ENCODE measurements at places on chromosomes 4 and X. TPM values are rescaled to one million over a fixed set of nuclear protein-coding genes. Genes with fewer than 3 reads are reported as not detected.
A peak's percentile ranks its signal among the peaks of the same experiment; 100 is the strongest.

DNA sequence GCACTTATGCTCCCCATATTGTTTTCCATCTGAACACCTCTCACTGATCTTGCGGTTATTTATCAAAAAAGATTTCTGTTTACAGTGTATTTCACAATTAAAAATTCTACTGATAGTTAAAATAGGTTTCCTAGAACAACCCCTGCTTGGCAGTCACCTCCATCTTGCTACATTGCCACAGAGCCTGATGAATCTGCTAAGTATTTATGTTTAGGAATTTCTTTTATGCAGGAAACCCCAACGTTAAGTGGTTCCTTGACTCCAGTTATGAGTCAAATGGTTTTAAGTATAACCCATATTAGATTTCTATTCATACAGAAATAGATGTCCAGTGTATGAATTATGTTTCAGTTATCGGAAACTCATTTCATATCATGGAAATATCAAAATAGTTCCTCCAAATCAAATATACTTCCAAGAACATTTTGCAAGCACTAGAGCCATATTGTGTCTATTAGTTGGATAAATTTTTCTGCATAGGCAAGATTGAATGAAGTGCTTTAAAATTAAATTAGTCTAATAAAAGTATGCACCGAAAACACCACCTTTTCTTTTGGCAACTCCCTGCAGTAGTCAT is 20.6 kb downstream of the GALNT7 start:
- DNase-seq = no peak

DNA sequence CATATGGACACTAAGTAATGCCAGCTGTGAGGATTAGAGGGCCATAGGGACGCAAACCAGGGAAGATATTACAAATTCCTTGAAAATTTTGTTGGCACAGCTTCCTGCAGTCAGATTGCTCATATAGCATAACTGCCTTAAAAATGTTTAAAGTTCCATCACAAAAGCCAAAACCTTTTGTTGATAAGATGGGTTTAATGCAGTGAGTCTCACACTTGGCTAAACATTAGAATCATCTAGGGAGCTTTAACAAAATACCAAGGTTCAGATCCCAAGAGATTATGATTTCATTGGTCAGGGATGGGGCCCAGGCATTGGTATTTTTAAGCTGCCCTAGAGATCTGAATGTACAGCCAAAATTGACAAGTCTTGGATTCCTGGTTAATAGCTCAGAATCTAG is 376.5 kb upstream of the MAD2L1 start:
- no peak for DNase-seq

DNA sequence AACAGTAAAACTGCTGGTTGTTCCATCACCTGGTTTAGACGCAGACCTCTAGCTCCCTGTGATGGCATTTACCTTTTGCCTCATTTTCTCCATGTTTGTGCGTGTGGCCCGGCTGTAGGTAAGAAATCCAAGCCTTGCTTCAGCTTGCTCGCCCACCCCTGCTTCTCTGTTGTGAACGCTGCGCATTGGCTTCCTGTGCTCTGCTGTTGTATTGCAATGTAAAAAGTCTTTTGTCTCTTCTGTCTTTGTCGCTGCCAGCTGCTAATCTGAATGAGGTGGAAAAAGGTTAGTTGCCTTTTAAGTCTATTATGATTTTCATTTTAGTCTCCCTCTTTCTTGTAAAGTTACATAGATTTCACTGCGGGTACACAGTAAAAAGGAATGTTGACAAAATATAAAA is 127.3 kb upstream of the PACRGL start:
- DNase-seq = no peak

GRCh38 chr4:104490096-104490769 is 4.5 kb downstream of the CXXC4 start:
- DNase-seq = no peak

- no peak for DNase-seq
Measured at GRCh38 chr4:85860066-85860740, 385.3 kb downstream of the ARHGAP24 start.

GRCh38 chrX:44898411-44899221 is 25.6 kb downstream of the KDM6A start:
- DNase-seq = peak; percentile 33

DNA sequence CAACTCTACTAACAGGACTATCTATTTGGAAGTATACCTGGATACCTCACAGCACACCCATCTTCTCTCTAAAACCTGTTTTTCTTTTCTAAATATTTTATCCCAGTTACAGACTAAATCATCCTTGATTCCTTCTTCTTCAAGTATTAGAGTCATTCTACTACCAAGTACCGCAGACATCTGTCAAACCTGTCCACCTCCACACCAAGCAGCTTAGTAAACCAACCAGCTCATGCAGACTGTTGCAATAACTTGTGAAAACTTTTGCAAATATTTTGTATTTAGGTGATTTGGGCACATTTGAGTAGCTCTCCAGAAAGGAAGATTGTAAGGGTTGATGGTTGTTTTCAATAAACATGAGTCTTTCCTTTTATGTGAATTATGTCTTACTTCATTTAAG is 238.6 kb downstream of the ADAMTS3 start:
- no peak for DNase-seq

DNA sequence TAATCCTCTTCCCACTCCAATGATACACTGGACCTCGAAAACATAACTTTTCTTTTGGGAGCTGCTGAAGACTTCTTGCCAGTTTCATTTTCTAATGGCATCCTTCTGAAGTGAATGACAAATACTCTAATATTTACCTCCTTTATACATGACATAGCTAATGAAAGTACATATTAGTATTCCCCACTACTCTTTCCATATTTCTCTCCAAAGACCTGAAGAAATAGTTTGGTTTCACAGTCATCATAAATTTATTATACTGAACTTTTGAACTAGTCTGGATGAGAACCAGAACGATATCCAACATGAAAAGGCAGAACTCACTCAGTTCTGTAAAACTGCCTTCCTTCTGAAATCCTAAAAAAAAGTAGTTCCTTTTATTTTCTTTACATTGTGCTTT is 139.1 kb downstream of the GPC3 start:
- DNase-seq = no peak

DNA sequence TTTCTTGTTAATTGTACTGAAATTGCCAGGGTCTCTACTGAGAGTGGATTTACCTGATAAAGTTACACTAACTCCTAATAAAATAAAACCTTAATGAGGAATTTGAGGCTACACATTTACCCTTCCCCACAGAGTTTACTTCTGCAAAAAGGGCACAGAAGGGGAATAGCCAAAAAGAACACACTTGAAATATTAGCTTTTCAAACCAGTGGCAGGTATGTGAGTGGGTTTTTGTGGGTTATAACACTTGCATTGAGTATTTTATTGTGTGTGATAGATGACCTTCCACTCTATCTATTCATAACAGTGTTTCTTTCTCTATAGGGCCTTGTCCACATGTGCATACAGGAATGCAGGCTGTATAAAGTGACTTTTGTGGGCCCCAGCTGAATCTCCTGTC is 5.0 kb upstream of the GPR174 start:
- no peak for DNase-seq

DNA sequence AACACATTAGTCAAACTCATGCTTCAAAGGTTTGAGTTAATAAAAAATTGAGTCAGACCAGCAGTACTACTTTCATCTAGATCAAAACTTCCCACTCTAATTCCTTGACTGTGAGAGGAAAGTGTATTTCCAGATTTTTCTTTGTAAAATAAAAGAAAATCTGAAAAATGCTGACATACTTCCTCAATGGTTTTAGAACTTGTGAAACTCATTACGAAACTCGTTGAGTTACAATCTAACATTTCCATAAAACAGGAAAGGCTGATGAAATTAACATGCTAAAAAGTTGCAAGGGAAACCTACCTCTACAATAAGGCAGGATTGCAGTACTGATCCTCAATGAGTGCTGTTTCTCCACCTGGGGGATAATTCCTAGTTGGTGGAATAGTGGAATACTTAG is 217.8 kb upstream of the HCCS start:
- DNase-seq = no peak

DNA sequence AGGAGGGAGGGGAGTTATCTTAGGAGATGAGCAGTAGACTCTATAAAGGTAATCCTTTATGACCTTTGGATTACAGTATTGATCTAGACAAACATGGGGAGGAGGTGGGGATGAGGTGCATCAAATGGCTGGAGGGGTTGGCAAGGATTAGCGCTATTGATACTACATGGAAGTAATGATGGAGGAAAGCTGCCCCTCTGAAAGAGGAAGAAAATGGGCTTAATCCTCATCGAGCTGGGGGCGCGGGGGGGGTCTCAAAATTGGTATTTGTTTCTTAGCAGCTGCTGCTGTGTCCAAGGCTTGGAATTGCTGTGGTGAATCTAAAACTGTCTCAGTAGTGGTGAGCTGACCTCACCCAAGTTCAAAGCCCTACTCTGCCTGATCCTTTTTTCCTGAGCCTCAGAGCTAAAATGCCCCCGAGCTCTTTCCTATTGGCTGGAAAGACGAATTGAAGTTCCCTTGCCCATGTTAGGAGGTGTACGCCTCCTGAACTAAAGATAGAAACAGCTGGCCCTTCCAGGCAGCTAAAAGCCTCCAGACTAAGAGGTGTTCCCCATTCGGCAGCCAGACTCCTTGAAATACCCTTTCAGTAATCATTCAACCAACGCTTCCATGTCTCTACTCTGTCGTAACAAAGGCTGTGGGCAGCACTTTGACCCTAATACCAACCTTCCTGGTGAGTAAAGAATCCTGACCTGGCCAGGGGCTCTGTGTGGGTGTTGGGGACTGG is at the start of gene ITGB1BP2:
Gene ITGB1BP2, plus strand, starts transcription at position 556 of the 730 bp plus-strand sequence. Its CDS starts 57 bp downstream, at position 613.
- DNase-seq = no peak

DNA sequence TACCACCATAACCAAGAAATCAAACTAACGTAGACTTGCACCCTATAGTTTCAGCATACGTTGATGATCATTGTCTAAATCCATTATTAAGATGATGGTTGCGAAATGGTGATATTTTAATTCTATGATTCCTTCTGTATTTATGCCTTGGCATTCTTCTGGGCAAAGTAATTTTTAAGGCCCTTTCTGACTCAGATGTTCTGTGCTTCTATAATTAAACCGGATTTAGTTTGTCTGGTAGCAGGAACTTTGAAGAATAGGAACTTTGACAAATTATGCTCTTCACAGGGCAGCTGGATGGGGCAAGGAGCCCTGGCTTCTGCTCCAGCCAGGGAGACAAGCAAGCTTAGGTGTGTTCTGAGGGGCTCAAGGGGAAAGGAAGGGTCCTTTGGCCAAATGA is 23.8 kb upstream of the PLAC1 start:
- no peak for DNase-seq

GRCh38 chr4:107449611-107450369 is 270.2 kb downstream of the PAPSS1 start:
- DNase-seq = no peak

GRCh38 chr4:7335344-7336066 is 99.2 kb downstream of the PSAPL1 start:
- peak; percentile 18 for DNase-seq

- peak; percentile 2 for DNase-seq
Measured at GRCh38 chr4:139817657-139818452, 152.2 kb downstream of the MGST2 start.

DNA sequence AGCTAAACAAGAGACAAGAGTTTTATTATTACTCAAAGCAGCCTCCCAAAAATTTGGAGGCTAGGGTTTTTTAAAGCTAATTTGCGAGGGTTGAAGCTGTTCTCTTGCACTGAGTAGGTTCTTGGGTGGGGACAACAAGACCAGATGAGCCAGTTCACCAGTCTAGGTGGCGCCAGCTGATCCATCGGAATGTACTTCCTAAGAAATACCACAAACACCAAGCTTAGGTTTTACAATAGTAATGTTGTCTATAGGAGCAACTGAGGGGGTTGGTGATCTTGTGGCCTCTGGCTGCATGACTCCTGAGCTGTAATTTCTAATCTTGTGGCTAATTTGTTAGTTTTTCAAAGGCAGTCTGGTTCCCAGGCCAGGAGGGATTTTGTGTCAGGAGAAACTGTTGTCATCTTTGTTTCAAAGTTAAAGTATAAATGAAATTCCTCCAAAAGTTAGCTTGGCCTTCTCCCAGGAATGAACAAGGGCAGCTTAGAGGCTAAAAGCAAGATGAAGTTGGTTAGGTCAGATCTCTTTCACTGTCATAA is 130.6 kb downstream of the SLC7A11 start:
- peak; percentile 71 for DNase-seq

GRCh38 chr4:1348014-1348513 is 1.1 kb downstream of the UVSSA start:
- DNase-seq = no peak

DNA sequence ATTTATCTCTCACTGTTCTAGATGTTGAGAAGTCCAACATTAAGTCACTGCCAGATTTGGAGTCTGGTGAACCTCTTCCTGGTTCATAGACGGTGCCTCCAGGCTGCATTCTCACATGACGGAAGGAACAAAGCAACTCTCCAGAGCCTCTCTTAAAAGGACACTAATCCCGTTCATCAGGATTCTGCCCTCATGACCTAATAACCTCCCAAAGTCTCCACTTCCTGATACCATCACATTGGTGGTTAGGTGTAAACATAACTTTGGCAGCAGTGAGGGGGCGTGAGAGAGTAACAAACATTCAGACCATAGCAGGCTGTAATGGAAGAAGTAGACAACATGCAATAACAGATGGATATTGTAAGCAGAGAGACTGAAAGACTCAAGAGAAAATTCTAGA is 388.6 kb downstream of the PDHA2 start:
- DNase-seq = no peak

DNA sequence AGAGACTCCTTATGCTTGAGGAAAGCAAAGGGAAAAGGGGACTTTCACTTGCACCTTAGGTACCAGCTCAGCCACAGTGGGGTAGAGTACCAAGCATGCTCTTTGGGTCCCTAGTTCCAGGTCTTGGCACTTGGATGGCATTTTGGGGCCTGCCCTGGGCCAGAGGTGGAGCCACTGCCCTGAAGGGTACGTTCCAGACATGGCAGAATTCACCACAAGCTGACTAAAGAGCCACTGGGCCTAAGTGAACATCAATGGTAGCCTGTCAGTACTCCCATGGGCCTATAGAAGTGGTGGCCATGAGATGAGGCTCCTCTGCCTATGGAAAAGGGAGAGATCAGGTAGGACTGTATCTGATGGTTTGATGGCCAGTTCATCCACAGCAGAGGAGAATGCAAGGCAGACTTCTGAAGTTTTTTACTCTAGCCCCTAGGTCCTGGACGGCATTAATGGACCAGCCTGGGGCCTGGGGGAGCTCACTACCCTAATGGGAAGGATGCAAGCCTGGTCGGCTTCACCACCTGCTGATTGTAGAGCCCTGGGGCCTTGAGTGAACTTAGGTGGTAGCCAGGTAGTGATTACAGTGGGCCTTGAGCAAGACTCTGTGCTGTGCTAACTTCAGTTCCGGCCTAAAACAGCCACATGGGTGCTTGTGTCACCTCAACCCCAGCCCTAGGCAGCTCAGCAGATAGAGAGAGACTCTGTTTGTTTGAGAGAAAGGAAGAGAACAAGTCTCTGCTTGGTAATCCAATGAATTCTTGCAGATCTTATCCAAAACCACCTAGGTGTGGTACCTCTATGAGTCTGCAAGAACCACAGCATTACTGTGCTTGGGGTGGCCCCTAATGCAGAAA is 19.8 kb upstream of the HSFX4 start:
- peak; percentile 76 for DNase-seq

- no peak for DNase-seq
Measured at GRCh38 chr4:141158219-141158618, 24.9 kb upstream of the RNF150 start.

STS gene
- polyA plus RNA-seq = 2.0 TPM

PNMA6A gene
- 0.02 TPM for polyA plus RNA-seq

SRPK3 gene
- 0.10 TPM for polyA plus RNA-seq

MGAT4D gene
- not detected for polyA plus RNA-seq

GPRASP3 gene
- polyA plus RNA-seq = 1.8 TPM

SLC25A31 gene
- not detected for polyA plus RNA-seq

UGT2B10 gene
- polyA plus RNA-seq = not detected

GAGE12H gene
- polyA plus RNA-seq = not detected

KCNIP4 gene
- not detected for polyA plus RNA-seq

ZGRF1 gene
- polyA plus RNA-seq = 3.3 TPM

Data from mammary epithelial cell (primary cell).